ENCODE measurements at places on chromosomes 1 and 21.

GRCh38 chr1:48214820-48215219 is 7.7 kb upstream of the SLC5A9 start:
- no peak for DNase-seq

DNA sequence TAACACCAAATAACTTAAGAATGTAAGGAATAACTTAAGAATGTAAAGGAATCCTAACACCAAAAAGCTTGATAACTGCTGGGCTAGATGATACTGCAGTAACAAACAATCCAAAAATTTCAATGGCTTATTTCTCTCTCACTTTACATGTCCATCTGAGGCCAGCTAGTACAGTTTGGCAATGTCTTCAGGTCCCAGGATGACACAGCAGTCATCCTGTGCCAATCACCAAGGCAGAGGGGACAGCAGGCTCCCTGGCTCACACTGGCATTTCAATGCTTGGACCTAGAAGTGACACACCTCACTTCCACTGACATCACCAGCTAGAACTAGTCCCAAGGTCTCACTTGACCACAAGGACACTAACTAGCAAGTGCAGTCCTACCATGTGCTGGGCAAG is 15.3 kb downstream of the DNAJC11 start:
- no peak for DNase-seq

- DNase-seq = no peak
These were observed 722.2 kb downstream of the KCNT2 start for GRCh38 chr1:195886000-195886399.

GRCh38 chr1:3601743-3602142 is 9.6 kb downstream of the MEGF6 start:
- DNase-seq = no peak

GRCh38 chr1:118479351-118479750 is 294.3 kb upstream of the SPAG17 start:
- no peak for DNase-seq

DNA sequence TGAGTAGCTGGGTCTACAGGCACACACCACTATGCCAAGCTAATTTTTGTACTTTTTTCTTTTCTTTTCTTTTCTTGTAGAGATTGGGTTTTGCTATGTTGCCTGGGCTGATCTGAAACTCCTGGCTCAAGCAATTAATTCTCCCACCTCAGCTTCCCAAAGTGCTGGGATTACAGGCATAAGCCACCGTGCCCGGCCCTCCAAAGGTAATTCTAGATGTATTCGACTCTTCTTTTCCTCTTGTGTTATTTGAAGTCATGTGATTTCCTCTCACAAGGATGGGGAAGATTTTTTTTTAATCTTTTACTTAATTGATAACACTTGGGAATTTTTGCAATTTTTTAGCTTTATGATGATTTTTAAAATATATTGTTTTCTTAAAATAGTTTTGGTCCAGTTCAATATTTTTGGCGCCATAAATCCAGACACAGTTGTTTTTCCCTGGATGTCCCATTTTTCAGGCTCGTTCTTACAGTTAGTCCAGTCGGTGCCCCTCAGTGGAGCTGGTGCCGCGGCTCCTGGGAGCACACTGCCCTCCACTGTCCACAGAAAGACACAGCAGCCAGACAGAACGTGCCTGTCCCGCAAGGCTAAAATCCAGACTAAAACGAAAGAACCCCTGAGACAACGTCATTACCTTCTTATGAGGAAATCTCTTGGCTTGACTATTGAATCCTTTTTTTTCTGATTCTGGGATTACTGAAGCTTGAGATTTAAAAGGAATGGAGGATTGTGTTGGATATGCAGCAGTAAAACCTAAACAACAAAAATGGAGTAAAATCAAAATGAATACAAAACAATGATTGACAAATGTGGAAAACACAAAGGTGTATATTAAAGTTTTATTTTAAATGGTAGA is 22.4 kb downstream of the STPG1 start:
- DNase-seq = peak; percentile 61

GRCh38 chr21:32966120-32966519 is 59.6 kb upstream of the OLIG2 start:
- DNase-seq = no peak

GRCh38 chr1:158002631-158003405 is 9.4 kb downstream of the KIRREL1 start:
- DNase-seq = no peak

DNA sequence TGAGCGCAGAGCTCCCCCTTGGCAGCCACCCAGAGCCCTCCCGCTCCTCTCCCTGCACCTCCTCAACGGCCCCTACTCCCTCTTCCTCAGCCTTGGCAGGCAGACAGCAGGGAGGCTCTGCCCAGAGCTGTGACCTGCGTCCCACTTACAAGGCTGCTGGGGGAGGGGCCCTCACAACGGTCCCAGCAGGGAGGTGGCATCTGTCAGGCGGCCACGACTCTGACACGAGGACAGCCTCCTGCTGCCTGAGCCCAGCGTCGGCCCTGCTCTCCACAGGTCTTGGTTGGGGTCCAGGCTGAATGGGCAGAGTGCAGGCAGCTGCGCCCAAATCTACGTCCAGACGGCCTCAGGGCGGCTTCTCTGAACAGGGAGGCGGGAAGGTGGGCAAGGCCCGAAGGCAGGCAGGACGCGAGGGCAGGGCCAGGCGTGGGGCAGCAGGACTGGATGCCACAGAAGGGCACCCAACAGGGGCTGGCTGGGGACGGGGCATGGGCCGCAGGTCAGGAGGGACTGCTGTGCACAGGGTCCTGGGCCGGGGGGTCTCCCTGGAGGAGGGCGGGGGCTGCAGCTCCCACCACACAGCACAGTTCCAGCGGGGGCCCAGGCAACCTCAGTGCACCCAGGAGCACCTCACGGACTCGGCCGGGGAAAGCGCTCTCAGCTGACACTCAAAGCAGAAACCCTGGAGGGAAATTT is 7.5 kb downstream of the SLC19A1 start:
- DNase-seq = no peak

Measured in activated gamma-delta T cell treated with Interleukin-2 at 50 U/mL for 16 hours (primary cell).